Activated CD4-positive, alpha-beta memory T cell treated with anti-CD3 and anti-CD28 coated beads for 36 hours (primary cell): ENCODE measurements at places on chromosomes 6 and 20. TPM values are rescaled to one million over a fixed set of nuclear protein-coding genes. Genes with fewer than 3 reads are reported as not detected.

The PBOV1 gene
- total RNA-seq = not detected

The SASH1 gene
- total RNA-seq = 1.2 TPM

The CD93 gene
- total RNA-seq = 1.9 TPM

DNA sequence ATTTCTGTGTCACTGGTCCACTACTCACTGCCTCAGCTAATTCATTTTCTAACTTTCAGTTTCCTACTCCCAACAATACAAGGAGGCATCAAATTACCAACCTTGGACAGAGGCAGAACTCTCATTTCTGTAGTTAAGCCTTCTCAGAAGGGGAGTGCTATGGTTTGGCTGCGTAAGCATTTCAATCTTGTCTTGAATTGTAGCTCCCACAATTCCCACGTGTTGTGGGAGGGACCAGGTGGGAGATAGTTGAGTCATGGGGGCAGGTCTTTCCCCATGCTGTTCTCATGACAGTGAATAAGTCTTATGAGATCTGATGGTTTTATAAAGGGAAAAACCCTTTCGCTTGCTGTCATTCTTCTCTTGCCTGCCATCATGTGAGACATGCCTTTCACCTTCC, 22.9 kb downstream of the HLA-DRA start:
- peaks cover 11% of the 10 kb centered on the region for H3K4me1 ChIP-seq
- no peak overlapping the region for H3K27ac ChIP-seq
- peaks cover 44% of the 10 kb centered on the region for H3K27me3 ChIP-seq
- H3K4me3 ChIP-seq = no peak overlapping the region
- peaks cover 2% of the 10 kb centered on the region for H3K36me3 ChIP-seq
- DNase-seq = peak; percentile 81

- DNase-seq = no peak
- H3K27me3 ChIP-seq = no peaks in the 10 kb centered on the region
- no peaks in the 10 kb centered on the region for H3K36me3 ChIP-seq
- H3K27ac ChIP-seq = no peak overlapping the region
- H3K4me3 ChIP-seq = no peak overlapping the region
- H3K4me1 ChIP-seq = no peaks in the 10 kb centered on the region
Observed at GRCh38 chr6:23890543-23891227, 235.3 kb upstream of the NRSN1 start.

GRCh38 chr6:69022993-69023392, 387.9 kb downstream of the ADGRB3 start:
- H3K4me3 ChIP-seq = no peak overlapping the region
- H3K36me3 ChIP-seq = no peaks in the 10 kb centered on the region
- no peak overlapping the region for H3K27ac ChIP-seq
- no peaks in the 10 kb centered on the region for H3K4me1 ChIP-seq
- DNase-seq = no peak
- no peaks in the 10 kb centered on the region for H3K27me3 ChIP-seq

The SRSF12 gene
- 0.12 TPM for total RNA-seq

DNA sequence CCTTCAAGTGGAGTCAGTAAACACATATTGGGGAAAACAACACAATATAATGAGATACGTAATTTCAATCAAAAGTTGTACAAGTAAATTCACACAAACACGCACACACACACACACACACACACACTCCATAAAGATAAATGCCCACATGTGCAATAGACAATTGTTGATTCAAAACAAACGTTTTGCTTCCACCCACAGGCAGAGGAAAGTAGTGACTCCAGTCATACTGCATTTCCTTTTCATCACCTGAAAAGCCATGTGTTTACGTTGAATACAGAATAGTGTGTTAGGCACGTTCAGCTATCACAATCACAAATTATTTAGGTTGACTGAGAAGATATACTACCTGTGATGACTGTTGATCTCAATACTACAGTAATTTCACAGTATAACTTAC, 443.8 kb upstream of the MANEA start:
- no peaks in the 10 kb centered on the region for H3K36me3 ChIP-seq
- no peaks in the 10 kb centered on the region for H3K4me1 ChIP-seq
- no peak overlapping the region for H3K27ac ChIP-seq

- DNase-seq = peak; percentile 24
- peaks cover 18% of the 10 kb centered on the region for H3K4me1 ChIP-seq
- H3K36me3 ChIP-seq = peaks cover 10% of the 10 kb centered on the region
- H3K4me3 ChIP-seq = no peak overlapping the region
- no peaks in the 10 kb centered on the region for H3K27me3 ChIP-seq
Observed at GRCh38 chr20:1440024-1440423, 26.6 kb downstream of the NSFL1C start.

The FABP7 gene
- total RNA-seq = not detected

DNA sequence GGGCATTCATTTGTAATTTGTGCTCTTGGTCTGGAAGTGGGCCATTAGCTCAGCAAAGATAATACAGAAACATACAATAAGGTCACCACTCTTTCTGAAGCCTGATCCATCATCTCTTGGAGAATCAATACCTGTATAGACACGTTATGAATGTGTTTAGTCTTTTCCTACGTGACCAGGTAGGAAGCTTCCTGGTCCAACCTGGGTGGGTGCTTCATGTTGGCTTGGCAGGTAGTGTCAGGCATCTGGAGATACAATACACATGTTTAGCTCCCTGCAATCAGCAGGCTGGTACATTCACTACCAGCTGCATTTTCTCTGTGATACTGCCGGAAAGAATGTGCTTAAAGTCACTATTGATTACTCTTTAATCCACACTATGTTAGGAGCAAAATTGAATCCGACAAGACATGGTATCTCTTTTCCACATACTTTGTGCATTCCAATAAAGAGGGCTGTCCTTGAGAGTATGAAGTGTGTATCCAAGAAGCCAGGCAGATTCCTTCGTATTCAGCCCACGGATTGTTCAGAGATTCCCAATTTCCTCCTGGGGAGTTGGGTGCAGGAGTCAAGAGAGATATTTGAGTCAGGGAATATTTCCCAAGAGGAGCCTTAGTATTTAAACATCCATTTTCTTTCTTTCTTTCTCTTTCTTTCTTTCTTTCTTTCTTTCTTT, 49.9 kb upstream of the RANBP9 start:
- H3K27ac ChIP-seq = no peak overlapping the region
- DNase-seq = no peak
- H3K4me1 ChIP-seq = peaks cover 33% of the 10 kb centered on the region

GRCh38 chr6:41970436-41970846, 28.8 kb upstream of the CCND3 start:
- no peaks in the 10 kb centered on the region for H3K27me3 ChIP-seq
- peak overlapping the region; percentile 57 for H3K4me3 ChIP-seq
- H3K36me3 ChIP-seq = peaks cover 1% of the 10 kb centered on the region
- DNase-seq = peak; percentile 82

The OR2H1 gene
- not detected for total RNA-seq

The HLA-DRA gene
- total RNA-seq = 5.6 TPM

DNA sequence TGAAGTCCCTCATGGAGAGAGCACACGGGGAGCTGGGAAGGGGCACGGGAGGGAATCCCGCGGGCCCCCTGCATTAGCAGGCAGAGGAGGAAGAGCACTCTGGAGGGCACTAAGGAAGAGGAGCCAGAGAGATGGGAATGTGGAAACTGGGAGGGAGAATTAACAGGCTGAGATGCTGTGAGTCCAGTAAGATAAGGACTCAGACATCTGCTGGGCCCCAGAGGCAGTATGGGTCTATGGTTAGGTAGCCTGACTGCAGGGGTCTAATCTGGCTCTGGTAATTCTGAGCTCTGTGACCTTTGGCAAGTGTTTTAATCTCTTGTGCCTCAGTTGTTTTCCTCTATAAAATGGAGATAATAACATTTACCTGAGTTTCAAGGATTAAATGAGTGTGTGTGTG, 15.7 kb upstream of the SRSF3 start:
- peaks cover 4% of the 10 kb centered on the region for H3K4me1 ChIP-seq
- H3K4me3 ChIP-seq = no peak overlapping the region
- no peak overlapping the region for H3K27ac ChIP-seq
- no peaks in the 10 kb centered on the region for H3K36me3 ChIP-seq
- no peaks in the 10 kb centered on the region for H3K27me3 ChIP-seq

The CGAS gene
- total RNA-seq = 38.4 TPM

DNA sequence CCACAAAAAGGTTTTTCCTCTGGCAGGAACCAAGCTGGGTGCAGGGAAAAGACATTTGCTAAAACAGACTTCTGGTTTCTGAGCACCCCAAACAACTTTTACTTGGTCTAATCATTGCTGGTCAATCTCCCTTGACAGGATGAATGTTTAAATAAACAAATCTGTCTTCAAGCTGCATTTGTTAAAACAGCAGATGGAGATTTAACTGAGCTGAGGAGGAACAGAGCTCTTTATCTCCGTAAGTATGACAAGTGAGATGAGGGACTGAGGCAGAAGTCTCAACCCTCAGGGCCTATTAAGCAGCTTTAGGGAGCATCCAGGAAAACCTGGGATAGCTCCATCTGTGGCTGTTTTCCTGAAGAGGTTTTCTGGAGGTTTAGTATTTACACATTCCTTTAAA, 40.6 kb downstream of the NINL start:
- H3K27me3 ChIP-seq = no peaks in the 10 kb centered on the region
- no peak overlapping the region for H3K4me3 ChIP-seq
- H3K4me1 ChIP-seq = no peaks in the 10 kb centered on the region
- no peaks in the 10 kb centered on the region for H3K36me3 ChIP-seq
- no peak overlapping the region for H3K27ac ChIP-seq
- DNase-seq = no peak

- H3K4me1 ChIP-seq = peaks cover 3% of the 10 kb centered on the region
- H3K27ac ChIP-seq = no peak overlapping the region
- H3K36me3 ChIP-seq = no peaks in the 10 kb centered on the region
- peaks cover 4% of the 10 kb centered on the region for H3K27me3 ChIP-seq
- no peak for DNase-seq
Observed at GRCh38 chr20:44038681-44039123, 124.0 kb downstream of the TOX2 start.

DNA sequence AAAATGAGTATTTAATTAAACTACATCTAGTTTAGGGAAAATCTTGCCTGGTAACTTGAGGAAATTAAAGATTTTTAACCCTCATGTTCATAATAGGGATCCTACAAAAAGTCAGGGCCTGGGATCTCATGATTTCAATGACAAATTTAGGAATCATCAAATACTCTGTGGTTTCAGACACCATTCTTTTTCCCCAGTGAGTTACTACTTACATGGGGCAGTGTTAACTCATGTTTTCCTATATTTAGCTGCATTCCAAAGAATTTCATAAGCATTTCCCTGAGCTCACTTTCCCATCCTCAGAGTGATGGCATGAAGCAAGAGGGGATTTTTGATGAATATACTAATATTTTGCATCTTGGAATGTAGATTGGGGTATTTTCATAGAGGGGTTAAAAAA, 321.7 kb downstream of the CENPW start:
- no peak overlapping the region for H3K27ac ChIP-seq
- H3K27me3 ChIP-seq = no peaks in the 10 kb centered on the region
- no peaks in the 10 kb centered on the region for H3K4me1 ChIP-seq

DNA sequence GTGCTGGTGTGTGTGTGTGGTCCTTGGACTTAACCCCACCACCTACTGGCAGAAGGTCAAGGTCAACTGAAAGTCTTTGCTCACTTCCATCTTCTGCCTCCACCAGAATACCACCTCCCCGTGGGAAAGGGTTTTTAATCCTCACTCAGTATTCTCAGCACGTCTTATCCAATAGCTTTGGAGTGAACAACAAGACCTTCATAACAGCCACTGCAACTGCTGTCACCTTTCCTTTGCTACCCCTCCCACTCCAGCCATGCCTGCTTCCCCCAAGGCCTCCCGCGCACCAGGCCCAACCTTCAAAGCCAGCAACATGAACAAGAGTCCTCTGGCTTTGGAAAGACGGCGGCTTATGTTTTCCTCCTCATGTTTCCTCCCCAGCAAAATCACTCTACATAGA, 787 bp upstream of the BTN2A2 start:
- DNase-seq = no peak
- no peak overlapping the region for H3K27ac ChIP-seq
- peaks cover 32% of the 10 kb centered on the region for H3K4me1 ChIP-seq
